ENCODE measurements at places on chromosomes 12 and 14.

DNA sequence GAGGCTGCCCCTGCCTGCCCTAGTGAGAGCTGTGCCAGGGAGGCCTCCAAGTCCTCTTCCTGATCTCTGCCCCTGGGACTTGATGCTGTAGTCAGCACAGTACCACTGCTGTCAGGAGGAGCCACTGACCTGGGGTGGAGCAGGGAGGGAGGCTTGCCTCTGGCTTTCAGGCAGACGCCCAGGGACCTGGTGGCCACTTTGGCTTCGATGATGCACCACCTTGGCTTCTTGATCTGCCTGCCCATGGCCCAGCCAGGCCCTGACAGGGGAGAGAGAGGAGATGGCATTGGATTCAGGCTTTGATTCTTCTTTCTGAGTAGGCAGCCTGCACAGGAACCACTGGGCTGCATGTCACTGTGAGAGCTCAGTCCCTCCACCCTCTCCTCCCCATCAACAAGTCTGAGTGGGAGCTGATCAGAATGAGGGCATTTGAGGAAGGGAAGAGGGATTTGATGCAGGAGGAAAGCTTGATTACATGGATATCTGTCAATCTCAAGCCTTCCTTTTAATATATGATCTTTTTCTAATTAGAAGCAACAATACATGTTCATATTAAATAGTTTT is 24.7 kb downstream of the TMEM63C start:
- no peaks in the 10 kb centered on the region for H3K36me3 ChIP-seq
- no peaks in the 10 kb centered on the region for H3K4me1 ChIP-seq
- H3K27me3 ChIP-seq = no peaks in the 10 kb centered on the region

- no peak overlapping the region for H3K4me3 ChIP-seq
- H3K36me3 ChIP-seq = no peaks in the 10 kb centered on the region
- no peaks in the 10 kb centered on the region for H3K27me3 ChIP-seq
- H3K27ac ChIP-seq = peak overlapping the region; percentile 90
- DNase-seq = no peak
- H3K4me1 ChIP-seq = peaks cover 57% of the 10 kb centered on the region
Measured at GRCh38 chr12:55726971-55727370, 1.8 kb downstream of the CD63 start.

GRCh38 chr14:96275177-96276112 is 19.4 kb downstream of the BDKRB1 start:
- peak; percentile 77 for DNase-seq
- H3K4me3 ChIP-seq = no peak overlapping the region
- H3K4me1 ChIP-seq = peaks cover 22% of the 10 kb centered on the region
- no peaks in the 10 kb centered on the region for H3K27me3 ChIP-seq
- peak overlapping the region; percentile 74 for H3K27ac ChIP-seq
- H3K36me3 ChIP-seq = no peaks in the 10 kb centered on the region

DNA sequence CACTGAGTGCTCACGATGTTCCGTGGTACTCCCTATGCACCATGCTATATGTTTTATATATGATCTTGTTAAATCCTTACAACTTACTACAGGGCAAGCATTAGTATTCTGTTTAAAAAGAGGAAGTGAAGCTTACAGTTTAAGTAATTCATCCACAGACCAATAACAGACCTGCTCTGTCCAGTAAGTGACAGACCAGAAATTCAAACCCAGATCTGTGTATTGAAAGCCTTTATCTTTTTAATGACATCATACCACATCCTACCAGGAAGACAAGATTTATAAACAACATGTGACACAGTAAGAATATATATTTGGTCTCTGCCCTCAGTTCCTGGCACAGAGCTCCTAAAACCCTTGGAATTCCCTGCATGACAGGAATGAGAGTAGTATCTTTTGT is 206.5 kb downstream of the STXBP6 start:
- H3K4me1 ChIP-seq = peaks cover 40% of the 10 kb centered on the region
- no peak overlapping the region for H3K4me3 ChIP-seq
- H3K27ac ChIP-seq = no peak overlapping the region
- no peaks in the 10 kb centered on the region for H3K36me3 ChIP-seq
- no peak for DNase-seq

GRCh38 chr12:78171061-78171460 is 340.4 kb downstream of the NAV3 start:
- H3K4me3 ChIP-seq = no peak overlapping the region
- no peaks in the 10 kb centered on the region for H3K27me3 ChIP-seq
- H3K36me3 ChIP-seq = no peaks in the 10 kb centered on the region

DNA sequence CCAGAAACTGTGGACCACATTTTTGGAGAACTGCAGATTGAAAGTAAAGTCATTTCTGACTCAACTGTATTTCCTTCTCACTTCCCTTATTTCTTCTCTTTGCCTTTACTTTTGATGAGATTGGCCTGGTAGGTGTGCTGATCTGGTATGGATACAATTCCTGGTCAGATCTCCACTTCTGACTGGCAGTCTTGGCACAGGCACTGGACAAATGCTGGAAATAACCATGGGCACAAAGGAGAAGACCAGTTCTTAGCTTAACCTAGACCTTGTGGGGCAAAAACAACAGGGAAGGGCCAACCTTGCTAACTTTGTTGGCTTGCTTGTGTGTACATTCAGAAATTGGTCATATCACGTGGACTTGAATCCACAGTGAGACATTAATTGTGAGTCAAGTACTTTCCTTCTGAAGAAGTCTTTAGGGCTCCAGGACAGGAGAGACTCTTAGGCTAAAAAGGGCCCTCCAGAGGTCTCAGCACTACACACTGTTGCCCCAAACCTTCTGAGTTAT is 75.0 kb downstream of the DIP2B start:
- H3K4me1 ChIP-seq = peaks cover 36% of the 10 kb centered on the region
- H3K27ac ChIP-seq = no peak overlapping the region
- H3K36me3 ChIP-seq = no peaks in the 10 kb centered on the region
- peak; percentile 28 for DNase-seq
- H3K27me3 ChIP-seq = no peaks in the 10 kb centered on the region

GRCh38 chr12:130970165-130970907 is 16.6 kb downstream of the ADGRD1 start:
- H3K4me3 ChIP-seq = no peak overlapping the region
- no peak for DNase-seq
- H3K4me1 ChIP-seq = no peaks in the 10 kb centered on the region
- H3K36me3 ChIP-seq = no peaks in the 10 kb centered on the region
- no peaks in the 10 kb centered on the region for H3K27me3 ChIP-seq
- no peak overlapping the region for H3K27ac ChIP-seq

GRCh38 chr14:96564389-96564788 is 62.2 kb downstream of the PAPOLA start:
- H3K27me3 ChIP-seq = no peaks in the 10 kb centered on the region
- DNase-seq = no peak
- no peaks in the 10 kb centered on the region for H3K4me1 ChIP-seq
- no peak overlapping the region for H3K27ac ChIP-seq
- H3K36me3 ChIP-seq = no peaks in the 10 kb centered on the region
- H3K4me3 ChIP-seq = no peak overlapping the region

- H3K4me1 ChIP-seq = no peaks in the 10 kb centered on the region
- no peak for DNase-seq
- H3K4me3 ChIP-seq = no peak within 1 kb of the TSS
- no peak within 1 kb of the TSS for H3K27ac ChIP-seq
Measured at GRCh38 chr12:102197789-102198188, at the start of gene PMCH. PMCH (minus strand) TSS chr12:102197833; CDS start chr12:102197770, 63 bp downstream.

DNA sequence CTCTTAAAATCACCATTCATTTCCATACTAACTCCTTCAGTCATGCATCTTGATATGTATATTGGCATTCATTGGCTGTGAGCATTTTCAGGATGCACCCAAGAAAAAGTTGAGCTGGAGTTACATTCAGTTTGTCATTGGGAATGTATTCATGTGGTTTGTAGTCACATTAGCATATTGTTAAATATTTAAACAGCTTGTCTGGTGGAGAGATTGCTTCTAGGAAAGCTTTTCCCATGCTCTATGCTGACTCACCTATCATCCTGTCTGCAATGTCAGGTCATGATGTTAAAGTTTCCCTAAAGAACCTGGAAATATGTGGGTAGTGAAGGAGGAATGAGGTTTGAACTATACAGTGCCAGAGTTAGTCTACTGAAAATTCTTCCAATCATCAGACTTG is 583.6 kb downstream of the GALC start:
- no peaks in the 10 kb centered on the region for H3K27me3 ChIP-seq
- H3K36me3 ChIP-seq = no peaks in the 10 kb centered on the region
- no peak overlapping the region for H3K4me3 ChIP-seq
- no peak overlapping the region for H3K27ac ChIP-seq

- no peaks in the 10 kb centered on the region for H3K36me3 ChIP-seq
- no peak overlapping the region for H3K27ac ChIP-seq
- no peaks in the 10 kb centered on the region for H3K4me1 ChIP-seq
Measured at GRCh38 chr12:1924996-1925683, 6.7 kb upstream of the CACNA2D4 start.

- H3K27ac ChIP-seq = no peak overlapping the region
- H3K36me3 ChIP-seq = no peaks in the 10 kb centered on the region
- no peak overlapping the region for H3K4me3 ChIP-seq
- H3K27me3 ChIP-seq = no peaks in the 10 kb centered on the region
Measured at GRCh38 chr12:69508621-69509020, 38.4 kb downstream of the FRS2 start.

DNA sequence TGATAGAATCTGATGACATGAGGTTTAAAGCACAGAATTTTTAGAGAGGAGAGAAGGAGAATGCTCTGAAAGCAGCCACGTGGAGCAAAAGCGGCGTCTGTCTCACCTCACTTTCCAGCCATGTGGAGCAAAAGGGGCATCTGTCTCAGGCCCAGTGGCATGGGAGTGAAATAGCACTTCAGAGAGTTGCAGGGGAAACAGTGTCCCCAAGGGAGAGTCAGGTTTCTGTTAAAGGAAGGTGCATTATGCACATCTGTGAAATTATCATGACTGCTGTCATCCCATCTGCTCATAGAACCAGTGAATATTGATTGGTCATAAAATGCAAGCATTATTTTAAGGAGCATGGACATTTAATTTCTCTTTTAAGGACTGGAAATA is 124.0 kb downstream of the BICD1 start:
- no peaks in the 10 kb centered on the region for H3K27me3 ChIP-seq
- H3K4me3 ChIP-seq = no peak overlapping the region
- DNase-seq = no peak
- no peak overlapping the region for H3K27ac ChIP-seq
- no peaks in the 10 kb centered on the region for H3K36me3 ChIP-seq

DNA sequence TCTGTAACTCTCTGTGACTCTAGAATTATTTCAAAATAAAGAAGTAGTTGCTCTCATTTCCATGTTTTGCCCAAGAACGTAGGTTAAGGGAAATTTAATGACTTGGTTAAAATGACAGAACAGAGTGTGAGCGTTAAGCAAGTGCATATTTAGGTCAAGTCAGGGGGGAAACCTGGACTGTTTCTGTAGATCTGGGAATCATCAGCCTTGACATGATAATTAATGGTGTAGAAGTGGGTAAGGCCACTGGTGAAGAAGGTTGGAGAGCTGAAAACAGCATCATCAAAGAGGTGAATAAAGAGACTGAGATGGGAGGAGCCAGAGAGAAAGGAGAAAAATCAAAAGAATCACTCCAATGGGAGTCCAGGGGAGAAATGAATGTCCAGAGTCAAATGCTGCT is 49.4 kb upstream of the STK38L start:
- H3K27me3 ChIP-seq = no peaks in the 10 kb centered on the region
- no peak overlapping the region for H3K27ac ChIP-seq
- peaks cover 26% of the 10 kb centered on the region for H3K4me1 ChIP-seq
- no peak for DNase-seq

All from body of pancreas (tissue), 4 donors.